ENCODE measurements at places on chromosomes 12 and 14.

GRCh38 chr12:113766879-113767878 is 198.9 kb downstream of the RBM19 start:
- no peak for DNase-seq

- DNase-seq, result no peak
Measured at GRCh38 chr12:4202918-4203317, 70.6 kb upstream of the CCND2 start.

- no peak for DNase-seq
Measured at GRCh38 chr12:93862424-93862823, 185.2 kb downstream of the CRADD start.

GRCh38 chr12:49019120-49019430 is 499 bp upstream of the PRKAG1 start:
- DNase-seq, result no peak

- DNase-seq, result no peak
Measured at GRCh38 chr14:61643555-61643954, 51.8 kb upstream of the HIF1A start.

- DNase-seq, result no peak
Measured at GRCh38 chr12:15719230-15719629, 70.0 kb downstream of the EPS8 start.

- DNase-seq, result no peak
Measured at GRCh38 chr12:67496581-67496980, 152.0 kb upstream of the DYRK2 start.

GRCh38 chr12:124422570-124423523 is 128.0 kb downstream of the RFLNA start:
- no peak for DNase-seq

- DNase-seq, result no peak
Measured at GRCh38 chr12:31813305-31813704, 84.5 kb upstream of the AMN1 start.

Measured in stimulated activated CD4-positive, alpha-beta T cell treated with anti-CD3 and anti-CD28 coated beads, Interleukin-1b, Interleukin-23, amount 100 ng/mL, for 1 hour (primary cell).